ENCODE measurements at places on chromosomes 11 and 22.

GRCh38 chr11:124339396-124340141 is 19.6 kb upstream of the OR8D2 start:
- DNase-seq: no peak

DNA sequence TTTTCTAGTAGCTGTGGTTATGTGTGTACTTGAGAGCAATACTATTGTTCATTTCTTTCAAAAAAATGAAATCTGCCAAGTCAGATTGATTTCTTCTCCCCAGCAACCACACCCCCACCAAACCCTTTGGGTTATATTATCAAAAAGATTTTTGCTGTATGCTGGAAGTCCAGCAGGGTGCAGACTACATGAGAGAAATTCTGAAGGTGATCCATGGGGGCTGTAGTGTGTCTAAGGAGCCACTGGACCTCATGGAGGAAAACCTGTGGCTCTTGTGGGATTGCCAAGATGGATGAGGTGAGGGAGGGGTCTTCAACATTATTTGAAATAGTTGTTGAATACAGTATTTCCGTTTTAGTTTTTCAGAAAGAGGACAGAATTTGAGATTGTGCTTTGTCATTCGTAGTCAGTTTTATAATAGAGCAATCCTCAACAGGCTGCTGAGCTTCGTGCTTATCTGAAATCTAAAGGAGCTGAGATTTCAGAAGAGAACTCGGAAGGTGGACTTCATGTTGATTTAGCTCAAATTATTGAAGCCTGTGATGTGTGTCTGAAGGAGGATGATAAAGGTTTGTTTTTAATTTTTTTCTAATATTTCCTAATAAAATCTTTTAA is 3.1 kb downstream of the EIF3M start:
- no peak for DNase-seq

DNA sequence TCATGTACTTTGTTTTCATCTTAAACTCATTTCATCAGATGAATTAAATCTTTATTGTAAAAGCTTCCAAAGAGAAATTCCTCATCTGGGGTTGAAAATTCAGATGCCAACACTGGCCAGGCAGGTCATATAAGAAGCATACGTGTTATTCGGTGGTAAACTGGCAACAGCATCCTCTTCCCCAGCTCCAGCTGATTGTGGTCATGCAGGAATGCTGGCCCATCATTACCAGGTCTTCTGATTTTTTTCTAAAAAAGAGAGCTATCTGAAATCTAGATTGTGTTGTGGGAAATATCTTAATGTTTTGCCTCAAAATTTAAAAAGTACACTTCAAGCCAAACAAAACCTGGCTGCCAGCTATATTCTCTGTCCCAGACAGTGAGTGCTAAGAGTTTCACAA is 53.6 kb downstream of the ARFGAP2 start:
- DNase-seq: no peak

DNA sequence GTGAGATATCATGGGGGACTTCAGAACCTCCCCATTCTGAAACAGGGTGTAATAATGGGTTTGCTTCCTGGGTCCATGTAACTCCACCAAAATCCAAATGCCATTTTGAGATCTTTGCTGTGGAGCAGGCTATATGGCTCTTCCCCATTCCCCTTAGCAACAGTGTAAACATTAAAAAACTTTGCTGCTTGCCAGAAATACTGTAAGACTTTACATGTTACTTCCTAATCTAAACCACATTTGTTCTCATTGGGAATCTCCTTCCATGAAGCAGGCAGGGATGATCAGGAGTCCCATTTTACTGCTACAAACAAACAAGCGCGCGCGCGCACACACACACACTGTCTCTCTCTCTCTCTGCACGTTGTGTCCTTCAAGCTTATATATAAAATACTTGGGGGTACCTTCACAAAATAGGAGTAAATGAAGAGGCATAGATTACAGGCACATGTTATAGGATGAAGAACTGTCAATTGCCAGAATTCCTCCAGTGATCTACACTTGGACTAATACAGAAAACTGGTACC is 86.5 kb downstream of the ANO3 start:
- DNase-seq: no peak

DNA sequence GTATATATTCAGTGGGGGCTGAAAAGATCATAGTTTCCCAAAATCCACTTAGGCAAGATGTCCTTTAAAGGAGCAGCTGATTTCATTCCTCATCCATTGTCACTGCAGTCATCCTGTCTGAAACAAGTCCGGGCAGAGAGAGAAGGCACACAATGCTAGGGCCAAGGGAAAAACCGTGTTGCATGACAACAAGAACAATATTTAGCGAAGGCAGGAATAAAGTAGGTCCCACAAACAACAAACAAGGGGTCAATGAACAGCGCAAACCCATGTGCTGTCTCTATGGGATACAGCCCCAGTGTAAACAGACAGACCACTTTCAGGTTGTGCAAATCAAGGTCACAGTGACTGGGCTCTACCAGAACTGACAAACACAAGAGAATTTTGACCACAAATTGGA is 9.0 kb downstream of the PAMR1 start:
- no peak for DNase-seq

- no peak for DNase-seq
Observed at GRCh38 chr22:46280063-46280817, 12.4 kb downstream of the TTC38 start.

- no peak for DNase-seq
Observed at GRCh38 chr22:19396934-19397733, 34.4 kb downstream of the HIRA start.

DNA sequence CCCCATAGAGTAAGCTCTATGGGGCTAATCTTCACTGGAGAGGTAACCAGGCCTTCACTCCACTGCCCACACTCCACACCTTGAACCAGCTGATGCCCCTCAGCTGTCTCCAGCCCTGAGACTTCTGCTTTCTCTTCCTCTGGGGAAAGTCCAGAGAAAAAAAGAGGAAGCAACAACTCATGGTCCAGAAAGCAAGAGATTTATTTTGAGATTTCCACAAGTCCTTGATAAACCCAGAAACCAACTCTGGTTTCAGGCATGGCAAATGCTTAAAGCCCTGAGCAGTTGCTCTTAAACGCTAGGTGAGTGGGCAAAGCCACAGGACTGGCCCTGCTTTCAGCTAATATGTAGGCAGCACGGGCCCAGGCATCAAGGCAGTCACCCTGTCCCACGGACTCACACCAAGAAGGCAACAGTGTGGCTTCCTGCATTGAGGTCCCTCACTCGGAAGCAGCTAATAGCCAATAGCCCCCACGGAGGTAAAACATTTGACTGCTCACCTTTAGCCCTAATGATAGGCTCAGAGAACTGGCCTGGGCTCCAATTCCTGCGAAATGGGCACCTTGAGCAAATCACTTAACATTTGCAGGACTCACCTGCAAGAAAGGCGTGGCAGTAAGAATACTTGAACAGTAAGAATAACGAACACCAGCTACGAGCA is 4.3 kb downstream of the CYB561A3 start:
- no peak for DNase-seq

DNA sequence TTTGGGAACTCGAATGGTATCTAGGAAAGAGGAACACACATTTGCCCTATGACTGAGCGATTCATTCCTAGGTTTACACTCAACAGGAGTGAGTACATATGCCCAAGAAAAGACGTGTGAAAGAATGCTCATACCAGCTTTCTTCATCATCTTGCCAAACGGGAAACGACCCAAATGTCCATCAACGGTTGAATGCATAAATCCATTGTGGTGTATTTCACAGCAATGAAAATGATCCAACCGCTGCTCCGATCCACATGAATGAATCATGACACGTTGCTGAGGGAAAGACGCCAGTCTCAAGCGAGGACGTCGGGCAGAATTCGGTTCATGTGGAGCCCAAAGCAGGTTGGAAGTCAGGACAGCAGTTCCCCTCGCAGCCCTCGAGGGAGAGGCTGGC is 71.5 kb downstream of the CYTH4 start:
- DNase-seq: no peak

- no peak for DNase-seq
Observed at GRCh38 chr11:83073258-83073657, 1.6 kb upstream of the RAB30 start.
